Peyer's patch (tissue), 4 donors: ENCODE measurements at places on chromosomes 1 and 21.
A peak's percentile ranks its signal among the peaks of the same experiment; 100 is the strongest.

- DNase-seq: no peak
Measured at GRCh38 chr1:212713465-212714136, 14.0 kb upstream of the BATF3 start.

DNA sequence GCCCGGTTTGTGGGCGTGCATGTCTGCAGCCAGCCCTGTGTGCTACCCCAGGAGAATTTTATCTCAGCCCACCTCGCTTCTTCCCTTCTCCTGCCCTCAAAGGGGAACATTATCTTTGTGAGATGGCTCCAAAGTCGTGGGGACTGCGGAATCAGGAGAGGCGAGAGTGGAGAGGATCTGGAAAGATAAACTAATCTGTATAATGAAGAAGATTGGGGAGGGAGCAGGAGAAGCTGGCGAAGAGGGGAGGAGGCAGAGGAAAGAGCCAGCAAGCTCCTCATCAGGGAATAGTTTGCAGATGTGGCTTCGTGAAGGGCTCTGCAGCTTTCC is 310.3 kb downstream of the MATN1 start:
- no peak for DNase-seq

DNA sequence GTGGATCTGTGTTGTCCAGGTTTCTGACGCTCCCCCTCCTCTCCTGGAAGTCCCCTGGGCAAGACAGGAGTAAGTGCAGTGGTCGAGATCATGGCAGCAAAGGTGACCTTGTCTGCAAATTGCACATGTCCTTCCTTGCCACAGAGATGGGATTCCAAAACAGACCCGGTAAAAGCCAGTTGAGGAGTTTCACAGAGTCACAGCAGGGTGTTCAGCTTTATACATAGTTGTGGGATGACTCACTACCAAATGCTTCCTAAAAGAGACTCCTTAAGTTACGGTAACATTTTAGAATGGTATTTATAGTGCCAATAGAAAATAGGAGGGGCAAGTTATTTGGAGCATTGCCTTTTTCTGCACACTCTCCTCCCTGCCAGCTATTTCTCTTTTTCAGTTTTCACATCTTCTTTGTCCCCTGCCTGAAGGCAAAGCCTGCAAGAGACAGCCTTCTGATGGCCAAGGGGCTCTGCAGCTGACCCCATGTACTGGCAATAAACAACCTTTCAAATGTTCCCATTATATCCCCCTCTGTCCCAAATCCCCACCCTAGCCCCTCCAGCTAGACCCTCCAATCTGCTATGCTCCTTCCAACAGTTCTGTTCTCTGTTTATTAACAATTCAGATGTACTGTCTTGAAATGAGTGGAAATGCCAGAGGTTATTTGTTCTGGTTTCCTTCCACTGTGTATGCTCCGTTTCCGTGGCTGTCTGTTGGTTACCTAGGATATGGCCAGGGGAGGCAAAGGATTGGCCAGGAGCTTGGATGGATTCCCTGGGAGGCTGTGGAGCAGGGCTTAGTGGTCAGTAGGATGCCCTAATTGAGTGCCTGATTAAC is 115.0 kb downstream of the TGFB2 start:
- no peak for DNase-seq

DNA sequence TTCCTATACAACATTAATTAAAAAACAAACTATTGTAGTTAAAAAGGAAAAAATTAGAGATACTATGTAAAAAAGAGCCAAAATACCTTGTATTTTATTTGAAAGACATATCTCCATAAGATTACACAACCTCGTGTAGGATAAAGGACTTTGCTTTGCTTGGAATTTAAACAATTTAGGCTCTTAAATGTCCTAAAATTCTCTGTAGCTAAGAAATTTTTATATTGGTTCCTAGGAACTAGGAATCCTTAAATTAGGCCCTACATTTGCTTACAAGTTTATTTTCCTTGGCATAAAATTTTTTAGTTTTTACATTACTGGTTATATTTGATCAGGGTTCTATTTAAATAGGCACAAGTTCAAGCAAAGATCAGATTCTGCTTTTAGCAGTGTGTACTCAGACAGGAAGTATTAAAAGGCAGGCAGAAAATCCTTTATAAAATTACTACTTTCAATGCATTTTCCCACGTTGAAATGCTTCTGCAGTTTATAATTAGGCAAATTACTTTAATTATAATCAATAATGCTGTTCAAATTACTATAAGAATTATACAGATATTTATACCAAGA is 3.4 kb upstream of the ANGPTL3 start:
- DNase-seq: no peak

- no peak for DNase-seq
Measured at GRCh38 chr1:193367863-193368262, 181.4 kb upstream of the B3GALT2 start.

GRCh38 chr1:1272341-1273208 is 1.1 kb downstream of the UBE2J2 start:
- DNase-seq: no peak

- DNase-seq: no peak
Measured at GRCh38 chr1:48216941-48217340, 5.6 kb upstream of the SLC5A9 start.

- DNase-seq: no peak
Measured at GRCh38 chr1:181094416-181095212, 6.1 kb downstream of the IER5 start.

DNA sequence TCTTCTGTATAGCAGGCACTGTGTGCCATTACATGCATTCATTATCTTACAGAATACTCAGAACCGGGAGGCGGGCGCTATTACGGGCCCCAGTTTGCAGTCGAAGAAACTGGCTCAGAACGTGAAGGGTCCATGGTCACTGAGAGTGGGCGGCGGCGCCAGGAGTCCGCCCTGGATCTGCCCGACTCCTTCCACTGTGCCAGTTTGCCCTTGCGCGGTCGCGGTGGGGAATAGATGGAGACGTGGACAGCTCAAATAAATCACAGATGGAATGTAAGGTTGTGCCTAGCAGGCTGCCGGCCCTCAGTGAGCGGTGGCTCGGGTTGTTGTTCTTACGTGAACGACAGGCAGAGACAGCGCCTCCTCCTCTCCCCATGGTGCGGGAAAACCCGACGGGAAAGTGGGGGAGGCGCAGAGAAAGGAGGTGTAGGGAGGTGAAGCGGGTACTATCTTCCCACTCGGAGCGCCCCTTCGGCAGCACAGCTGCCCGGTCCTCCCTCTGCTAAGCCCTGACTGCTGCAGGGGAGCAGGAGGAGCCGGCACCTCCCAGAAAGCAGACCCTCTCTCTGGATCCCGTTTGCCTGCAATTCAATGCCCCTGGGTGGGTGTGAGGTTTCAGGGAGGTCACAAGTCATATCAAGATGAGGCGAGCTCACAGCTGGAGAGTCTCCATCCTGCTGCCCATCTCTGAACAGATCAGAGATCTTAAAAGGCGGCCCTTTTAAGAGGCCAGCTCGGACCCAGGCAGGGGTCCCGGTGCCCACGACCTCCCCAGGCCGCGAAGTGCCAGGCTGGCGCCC is 1.1 kb downstream of the COL9A2 start:
- DNase-seq: peak; percentile 61

DNA sequence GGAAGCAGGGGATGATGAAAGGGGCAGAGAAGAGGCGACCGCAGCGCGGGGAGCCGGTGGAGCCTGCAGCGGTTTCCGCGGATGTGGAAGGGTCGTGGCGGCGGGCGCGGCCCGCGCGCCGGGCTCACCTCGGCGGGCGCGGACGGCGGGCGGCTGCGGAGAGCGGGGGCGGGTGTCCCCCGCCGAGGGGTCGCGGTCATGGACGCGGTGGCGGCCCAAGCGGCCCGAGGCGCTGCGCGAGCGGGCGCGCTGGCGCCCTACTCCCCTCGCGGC is 572 bp downstream of the LPGAT1 start:
- DNase-seq: peak; percentile 33

GRCh38 chr1:80375109-80375508 is 1368.6 kb upstream of the ADGRL4 start:
- DNase-seq: no peak

- no peak for DNase-seq
Measured at GRCh38 chr1:37666241-37666867, 26.0 kb upstream of the CDCA8 start.

- no peak for DNase-seq
Measured at GRCh38 chr1:54302951-54303843, 103.0 kb downstream of the SSBP3 start.

DNA sequence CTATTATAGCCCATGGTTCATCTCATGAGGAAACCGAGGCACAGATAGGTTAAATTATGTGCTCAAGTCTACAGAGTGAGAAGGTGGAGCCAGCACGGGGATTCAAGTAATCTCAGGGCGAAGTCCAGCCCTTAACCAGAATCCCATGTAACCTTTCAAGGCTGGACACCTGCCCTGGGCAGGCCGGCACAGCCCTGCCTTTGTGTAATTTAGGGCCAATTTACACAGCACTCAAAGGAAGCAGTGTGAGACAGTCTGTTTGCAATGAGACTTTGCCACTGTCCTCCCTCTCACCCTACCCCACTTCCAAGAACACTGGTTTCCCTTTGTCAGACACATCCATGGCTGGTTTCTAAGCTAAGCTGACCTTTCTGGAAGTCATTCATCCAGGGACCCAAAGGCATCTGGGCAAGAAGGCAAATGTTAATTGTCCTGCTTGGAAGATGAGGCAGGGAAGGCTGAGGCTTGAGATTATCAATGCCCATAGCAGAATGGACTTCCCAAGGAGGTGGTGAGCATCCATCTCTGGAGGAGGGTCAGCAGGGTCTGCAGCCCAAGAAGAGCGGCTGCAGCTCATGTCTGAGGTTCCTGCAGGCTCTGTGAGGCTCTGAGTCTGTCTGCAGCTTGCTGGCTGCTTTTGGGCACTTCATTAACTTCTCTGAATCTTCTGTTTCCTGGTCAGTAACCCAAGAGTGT is 159.2 kb downstream of the TRABD2B start:
- DNase-seq: peak; percentile 63

DNA sequence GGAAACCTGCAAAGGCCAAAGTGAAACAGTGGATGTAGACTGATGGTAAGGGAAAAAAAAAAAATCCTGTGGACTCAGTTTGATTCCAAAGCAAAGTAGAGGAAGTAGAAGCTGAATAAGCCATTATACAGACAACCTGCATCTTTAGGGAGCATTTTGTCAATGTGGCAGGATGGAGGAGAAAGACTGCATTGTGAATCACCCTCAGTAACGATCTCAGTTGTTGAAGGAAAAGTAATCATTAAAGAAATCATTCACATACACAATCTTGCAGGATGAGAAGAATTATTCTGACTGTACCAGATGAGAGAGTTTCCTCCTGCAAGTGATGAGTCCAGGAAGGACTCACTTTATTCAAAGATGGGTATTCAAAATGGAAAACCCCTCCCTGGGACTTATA is 45.1 kb upstream of the TRIM67 start:
- DNase-seq: no peak

DNA sequence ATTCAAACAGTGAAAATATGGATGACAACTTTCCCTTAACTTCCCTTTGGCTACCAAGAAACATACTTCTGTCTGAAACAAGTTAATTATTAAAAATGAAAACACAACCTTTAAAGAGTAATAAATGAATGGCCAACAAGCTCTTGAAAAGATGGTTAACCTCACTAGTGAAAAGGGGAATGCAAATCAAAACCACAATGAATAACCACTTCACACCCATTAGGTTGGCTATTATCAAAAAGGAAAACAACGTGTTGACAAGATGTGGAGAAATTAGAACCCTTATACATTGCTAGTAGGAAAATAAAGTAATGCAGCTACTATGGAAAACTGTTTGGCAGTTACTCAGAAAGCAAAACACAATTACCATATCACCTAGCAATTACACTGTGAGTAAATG is 14.1 kb downstream of the COP1 start:
- no peak for DNase-seq

DNA sequence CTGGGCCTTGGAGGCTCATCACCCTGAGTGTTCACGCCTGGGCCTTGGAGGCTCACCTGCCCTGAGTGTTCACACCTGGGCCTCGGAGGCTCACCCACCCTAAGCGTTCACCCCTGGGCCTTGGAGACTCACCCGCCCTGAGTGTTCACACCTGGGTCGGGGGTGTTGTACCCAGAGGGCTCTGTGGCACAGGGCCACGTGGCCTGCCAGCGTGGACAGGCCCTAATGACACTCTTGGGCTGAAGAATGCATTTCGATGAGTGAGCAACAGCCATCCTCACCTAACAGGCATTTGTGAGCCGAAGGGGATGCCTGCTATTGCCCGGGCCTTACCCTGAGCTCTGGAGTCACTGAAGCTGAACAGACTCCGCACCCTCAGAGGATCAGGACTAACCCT is 17.5 kb downstream of the SLC19A1 start:
- no peak for DNase-seq

DNA sequence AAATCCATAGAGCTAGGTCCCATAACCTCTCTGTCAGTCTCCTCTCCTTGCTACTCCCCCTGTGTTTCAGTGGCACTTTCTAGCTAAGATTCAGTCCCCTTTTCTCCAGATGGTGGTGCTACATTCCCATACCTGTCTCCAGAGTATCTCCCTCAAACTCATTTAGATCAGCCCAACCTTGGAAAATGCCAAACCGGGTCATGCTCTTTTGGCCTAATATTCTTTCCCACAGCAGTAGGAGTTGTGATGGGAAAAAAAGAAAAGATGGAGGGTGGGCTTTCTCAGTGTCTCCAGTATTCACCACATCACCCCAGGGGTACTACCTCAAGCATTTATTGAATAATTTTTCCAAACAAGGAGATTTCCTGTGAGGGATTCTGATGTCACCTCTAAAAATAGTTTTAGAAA is 3.2 kb upstream of the RXFP4 start:
- DNase-seq: no peak
